ENCODE measurements at places on chromosomes 2 and 18. TPM values are rescaled to one million over a fixed set of nuclear protein-coding genes. Genes with fewer than 3 reads are reported as not detected.

Gene RNF103
- total RNA-seq = 20.1 TPM

Gene ANKRD62
- not detected for total RNA-seq

Gene SLC1A4
- 9.0 TPM for total RNA-seq

Gene COL6A3
- total RNA-seq = 34.4 TPM

DNA sequence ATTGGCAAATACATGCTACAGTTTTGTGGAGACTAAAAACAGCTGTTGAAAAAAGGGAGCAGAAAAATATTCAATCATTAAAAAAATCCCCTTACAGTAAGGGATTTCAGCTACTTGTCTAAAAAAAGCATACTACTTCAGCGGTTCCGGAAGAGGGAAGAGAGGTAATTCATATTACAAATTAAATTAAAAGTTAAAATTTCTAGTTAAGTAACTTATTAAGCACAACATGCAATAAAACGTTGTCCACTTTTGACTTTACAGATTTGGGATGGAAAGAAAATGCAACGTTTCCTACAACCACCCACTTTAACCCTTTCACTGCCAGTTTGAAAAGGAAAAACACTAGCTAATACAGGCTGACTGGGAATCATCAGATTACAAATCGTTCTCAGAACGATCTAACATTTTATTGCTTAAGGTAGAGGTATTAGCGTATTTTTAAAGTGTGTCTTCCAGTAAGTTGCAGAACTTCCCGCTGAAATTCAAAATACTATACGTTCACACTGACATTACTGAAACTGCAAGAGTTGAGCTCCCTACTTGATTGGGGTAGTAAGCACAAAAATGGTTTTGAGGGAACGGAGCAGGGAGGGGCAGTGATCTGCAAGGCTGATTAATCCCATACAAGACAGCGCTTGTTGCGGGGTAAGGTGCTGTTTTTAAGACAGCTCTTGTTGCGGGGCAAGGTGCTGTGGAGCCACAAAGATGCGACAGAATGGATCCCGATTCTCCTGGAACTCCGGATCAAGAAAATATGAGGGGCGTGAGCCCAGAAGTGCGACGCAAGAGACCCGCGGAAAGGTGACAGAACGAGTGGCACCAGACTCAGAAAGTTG, 743 bp downstream of the HADHA start:
- no peaks in the 10 kb centered on the region for H3K36me3 ChIP-seq
- H3K27ac ChIP-seq = peak overlapping the region; percentile 99
- peak overlapping the region; percentile 84 for H3K4me3 ChIP-seq
- DNase-seq = no peak
- H3K4me1 ChIP-seq = peaks cover 50% of the 10 kb centered on the region

DNA sequence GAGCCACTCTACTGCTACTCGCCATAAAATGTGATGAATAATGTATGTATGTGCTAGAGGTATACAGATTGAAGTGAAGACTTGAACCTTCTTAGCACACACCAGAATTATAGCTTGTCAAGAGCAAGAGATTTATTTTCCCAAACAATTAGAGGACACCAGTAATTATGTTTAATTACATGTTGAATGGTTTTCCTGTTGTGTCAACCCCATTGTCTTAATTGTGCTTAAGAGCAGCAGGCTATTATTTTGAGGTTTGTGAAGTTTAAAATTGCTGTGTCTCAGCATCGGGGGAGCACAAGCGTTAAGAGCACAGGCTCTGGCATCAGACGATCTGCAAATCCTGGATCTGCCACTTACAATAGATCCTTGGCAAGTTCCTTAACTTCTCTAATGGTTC, 29.0 kb downstream of the KIF5C start:
- DNase-seq = no peak
- no peaks in the 10 kb centered on the region for H3K36me3 ChIP-seq
- no peak overlapping the region for H3K27ac ChIP-seq
- no peaks in the 10 kb centered on the region for H3K27me3 ChIP-seq
- H3K4me3 ChIP-seq = no peak overlapping the region
- H3K4me1 ChIP-seq = no peaks in the 10 kb centered on the region

DNA sequence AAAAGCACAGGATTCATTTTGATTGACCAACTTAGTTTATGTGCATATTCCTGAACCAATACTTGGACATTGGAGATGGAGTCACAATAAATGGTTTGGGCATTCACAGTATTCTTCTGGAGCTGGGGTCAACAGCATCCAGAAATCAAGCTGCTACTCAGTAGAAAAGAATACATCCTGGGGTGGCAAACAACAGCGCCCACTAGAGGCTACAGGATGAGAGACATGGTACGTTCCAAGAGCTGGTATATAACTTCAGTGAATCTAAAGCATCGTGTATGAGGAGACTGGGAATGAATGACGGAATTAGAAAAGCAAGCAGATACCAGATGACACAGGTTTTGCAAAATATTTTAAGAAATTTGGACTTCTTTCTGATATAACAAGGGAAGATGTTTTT, 142.9 kb upstream of the FIGN start:
- DNase-seq = peak; percentile 32
- H3K27me3 ChIP-seq = no peaks in the 10 kb centered on the region
- H3K27ac ChIP-seq = no peak overlapping the region
- H3K4me3 ChIP-seq = no peak overlapping the region

GRCh38 chr2:39068299-39069135, 52.3 kb downstream of the SOS1 start:
- H3K27ac ChIP-seq = no peak overlapping the region
- H3K27me3 ChIP-seq = no peaks in the 10 kb centered on the region
- H3K4me1 ChIP-seq = peaks cover 16% of the 10 kb centered on the region
- peaks cover 20% of the 10 kb centered on the region for H3K36me3 ChIP-seq
- H3K4me3 ChIP-seq = no peak overlapping the region

DNA sequence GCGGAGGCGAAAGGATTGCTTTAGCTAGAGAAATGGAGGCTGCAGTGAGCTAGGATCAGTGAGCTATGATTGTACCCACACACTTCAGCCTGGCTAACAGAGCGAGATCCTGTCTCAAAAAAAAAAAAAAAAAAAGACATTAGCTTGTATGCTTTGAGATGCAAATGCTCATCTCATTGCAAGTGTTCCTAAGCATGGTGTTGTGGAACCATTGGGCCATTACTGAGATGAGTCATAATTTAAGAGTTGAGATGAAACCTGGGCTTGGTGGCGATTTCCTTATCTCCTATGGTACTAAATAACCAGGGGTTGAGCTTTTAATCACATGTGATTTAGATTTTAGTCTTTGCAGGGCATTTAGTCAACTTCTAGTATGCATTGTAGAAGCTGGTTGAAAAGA, 2.2 kb downstream of the PLEKHA3 start:
- DNase-seq = no peak
- H3K27ac ChIP-seq = no peak overlapping the region
- H3K27me3 ChIP-seq = no peaks in the 10 kb centered on the region
- H3K4me3 ChIP-seq = no peak overlapping the region
- H3K36me3 ChIP-seq = no peaks in the 10 kb centered on the region

GRCh38 chr2:1455466-1455865, 42.2 kb downstream of the TPO start:
- H3K27ac ChIP-seq = no peak overlapping the region
- no peak for DNase-seq
- no peak overlapping the region for H3K4me3 ChIP-seq
- H3K36me3 ChIP-seq = no peaks in the 10 kb centered on the region
- H3K27me3 ChIP-seq = no peaks in the 10 kb centered on the region

DNA sequence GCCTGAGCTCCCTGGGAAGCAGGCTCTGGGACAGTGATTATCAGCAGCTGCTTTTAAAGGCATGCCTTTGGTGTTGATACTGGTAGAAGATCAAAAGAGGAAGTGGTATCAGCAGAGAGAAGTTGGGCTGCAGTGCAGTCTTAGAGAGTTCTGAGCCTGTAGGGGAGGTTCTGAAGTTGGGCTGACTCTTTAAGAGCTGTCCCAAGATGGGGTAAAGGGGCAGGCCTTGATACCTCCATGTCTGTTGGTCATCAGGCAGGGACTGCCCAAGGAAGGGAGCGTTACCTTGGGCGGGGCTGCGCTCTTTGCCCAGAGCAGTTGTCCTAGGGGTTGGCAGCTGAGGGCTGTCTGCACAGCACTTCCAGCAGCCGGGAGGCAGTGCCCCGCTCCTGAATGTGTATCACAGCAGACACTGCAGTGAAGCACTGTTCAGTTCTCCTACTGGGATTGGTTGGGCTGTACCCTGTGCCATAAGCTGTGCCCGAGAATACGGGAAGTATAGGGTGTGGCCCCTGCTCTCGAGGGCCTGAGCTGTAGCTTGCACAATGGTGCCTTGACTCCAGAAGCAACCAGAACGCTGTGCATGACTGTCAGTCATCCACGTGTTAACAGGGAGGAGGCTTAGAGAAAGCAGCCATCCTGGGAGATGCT, 177.0 kb downstream of the CTIF start:
- no peak overlapping the region for H3K4me3 ChIP-seq
- no peaks in the 10 kb centered on the region for H3K27me3 ChIP-seq
- no peak for DNase-seq
- H3K27ac ChIP-seq = no peak overlapping the region

Gene HOXD1
- total RNA-seq = 5.2 TPM

DNA sequence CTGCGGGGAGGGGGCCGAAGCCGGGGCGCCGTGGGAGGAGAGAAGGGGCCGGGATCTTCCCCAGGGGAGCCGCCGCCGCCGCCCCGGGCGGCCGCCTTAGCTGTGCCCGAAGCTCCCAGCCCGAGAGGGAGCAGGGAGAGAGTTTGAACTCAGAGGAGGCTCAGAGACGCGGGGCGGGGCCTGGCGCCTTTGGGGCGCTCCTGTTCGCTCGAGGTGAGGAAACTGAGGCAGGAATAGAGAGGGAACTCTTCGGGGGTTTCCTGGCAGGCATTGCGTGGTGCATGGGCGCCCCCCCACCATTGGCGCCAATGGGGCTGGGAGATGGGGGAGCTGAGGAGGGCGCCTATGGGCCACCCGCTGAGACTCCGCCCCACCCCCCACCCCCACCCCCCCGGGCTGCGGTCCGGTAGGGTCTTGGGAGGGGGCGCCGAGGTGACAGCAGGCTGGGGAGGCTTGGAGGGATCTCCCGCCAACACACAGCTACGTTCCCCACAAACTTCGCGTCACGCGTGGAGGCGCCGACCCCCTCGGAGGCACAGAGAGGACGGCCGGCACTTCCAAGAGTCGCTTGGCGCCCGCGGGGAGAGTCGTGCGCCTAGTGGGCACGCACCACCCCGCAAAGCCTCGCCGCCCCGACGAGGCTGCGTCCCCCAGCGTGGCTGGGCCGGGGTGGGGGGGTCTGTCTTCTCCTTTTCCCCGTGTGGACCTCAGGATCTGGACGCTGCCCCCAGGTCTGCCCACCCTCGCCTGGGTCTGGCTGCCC, 680 bp downstream of the CTDSP1 start:
- DNase-seq = peak; percentile 93
- H3K4me3 ChIP-seq = peak overlapping the region; percentile 92
- H3K27ac ChIP-seq = peak overlapping the region; percentile 99
- H3K36me3 ChIP-seq = peaks cover 34% of the 10 kb centered on the region
- H3K27me3 ChIP-seq = no peaks in the 10 kb centered on the region

DNA sequence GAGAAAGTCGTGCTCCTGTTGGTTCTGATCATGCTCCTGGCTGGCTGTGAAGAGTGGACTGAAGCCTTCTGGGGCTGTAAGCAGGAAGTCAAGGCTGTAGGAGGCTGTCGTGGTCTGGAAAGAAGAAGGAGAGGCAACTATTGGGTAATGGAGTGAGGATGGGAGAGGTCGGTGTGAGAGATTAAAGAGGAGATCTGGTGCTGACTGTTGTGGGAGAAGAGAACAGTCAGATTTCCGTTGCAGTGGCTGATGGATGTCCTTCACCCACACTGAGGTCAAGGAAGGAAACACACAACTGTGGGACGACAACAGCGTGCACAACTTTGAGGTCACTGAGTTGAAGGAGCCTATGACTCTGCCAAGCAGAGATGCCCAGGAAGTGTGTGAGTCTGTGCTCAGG, 2.8 kb upstream of the PSMD1 start:
- no peaks in the 10 kb centered on the region for H3K27me3 ChIP-seq
- no peak overlapping the region for H3K27ac ChIP-seq
- peaks cover 38% of the 10 kb centered on the region for H3K4me1 ChIP-seq
- no peak for DNase-seq

DNA sequence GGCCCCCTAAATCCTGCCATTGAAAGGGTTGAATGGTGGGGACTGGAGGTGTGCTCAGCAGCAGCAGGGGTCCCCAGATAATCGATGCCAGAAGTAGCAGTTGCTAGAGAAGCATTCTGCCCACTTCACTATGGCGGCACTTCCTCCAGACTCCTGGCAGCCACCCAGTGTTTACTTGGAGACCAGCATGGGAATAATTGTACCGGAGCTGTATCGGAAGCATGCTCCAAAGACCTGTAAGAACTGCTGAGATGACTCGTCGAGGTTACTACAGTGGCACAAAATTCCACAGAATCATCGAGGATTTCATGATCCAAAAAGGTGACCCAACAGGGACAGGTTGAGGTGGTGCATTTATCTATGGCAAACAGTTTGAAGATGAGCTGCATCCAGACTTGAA, 11.0 kb upstream of the GAREM2 start:
- no peaks in the 10 kb centered on the region for H3K36me3 ChIP-seq
- no peaks in the 10 kb centered on the region for H3K4me1 ChIP-seq
- no peak for DNase-seq
- no peak overlapping the region for H3K27ac ChIP-seq

GRCh38 chr2:98376301-98376910, 30.1 kb downstream of the CNGA3 start:
- H3K36me3 ChIP-seq = no peaks in the 10 kb centered on the region
- no peak overlapping the region for H3K27ac ChIP-seq
- H3K4me1 ChIP-seq = peaks cover 18% of the 10 kb centered on the region
- no peak overlapping the region for H3K4me3 ChIP-seq
- no peak for DNase-seq
- H3K27me3 ChIP-seq = no peaks in the 10 kb centered on the region

GRCh38 chr2:54310311-54310710, 54.3 kb upstream of the TSPYL6 start:
- no peak overlapping the region for H3K4me3 ChIP-seq
- DNase-seq = no peak
- H3K27ac ChIP-seq = no peak overlapping the region
- H3K4me1 ChIP-seq = no peaks in the 10 kb centered on the region
- no peaks in the 10 kb centered on the region for H3K27me3 ChIP-seq

- no peaks in the 10 kb centered on the region for H3K27me3 ChIP-seq
- no peaks in the 10 kb centered on the region for H3K36me3 ChIP-seq
- H3K4me3 ChIP-seq = no peak overlapping the region
- no peaks in the 10 kb centered on the region for H3K4me1 ChIP-seq
These were observed 144.2 kb downstream of the TCF4 start for GRCh38 chr18:55443776-55444175.

- H3K4me1 ChIP-seq = no peaks in the 10 kb centered on the region
- no peak for DNase-seq
- H3K36me3 ChIP-seq = no peaks in the 10 kb centered on the region
These were observed 497.9 kb upstream of the FANCL start for GRCh38 chr2:58739033-58739432.

DNA sequence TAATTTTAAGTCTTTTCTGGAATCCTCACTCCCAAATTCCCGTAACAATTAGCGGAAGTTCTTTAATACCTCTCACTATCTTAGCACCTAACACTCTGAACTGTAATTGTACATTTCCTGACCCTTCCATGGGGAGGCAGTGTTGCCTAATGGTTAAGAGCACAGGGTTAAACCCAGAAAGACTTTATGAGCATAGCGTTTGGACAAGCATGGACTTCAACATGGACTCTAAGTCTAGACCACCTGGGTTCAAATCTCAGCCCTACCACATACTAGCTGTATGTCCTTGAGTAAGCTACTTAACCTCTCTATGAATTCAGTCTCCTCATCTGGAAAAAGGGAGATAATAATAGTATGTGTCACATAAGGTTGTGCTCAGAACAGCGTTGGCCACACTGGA, 13.0 kb downstream of the ANTXR1 start:
- DNase-seq = peak; percentile 33
- H3K27me3 ChIP-seq = no peaks in the 10 kb centered on the region
- H3K4me3 ChIP-seq = no peak overlapping the region

Data from upper lobe of left lung (tissue), 6 donors.